ENCODE measurements at places on chromosomes 3 and 15.

GRCh38 chr3:47057212-47057671 is 77.8 kb downstream of the NBEAL2 start:
- no peak for DNase-seq

DNA sequence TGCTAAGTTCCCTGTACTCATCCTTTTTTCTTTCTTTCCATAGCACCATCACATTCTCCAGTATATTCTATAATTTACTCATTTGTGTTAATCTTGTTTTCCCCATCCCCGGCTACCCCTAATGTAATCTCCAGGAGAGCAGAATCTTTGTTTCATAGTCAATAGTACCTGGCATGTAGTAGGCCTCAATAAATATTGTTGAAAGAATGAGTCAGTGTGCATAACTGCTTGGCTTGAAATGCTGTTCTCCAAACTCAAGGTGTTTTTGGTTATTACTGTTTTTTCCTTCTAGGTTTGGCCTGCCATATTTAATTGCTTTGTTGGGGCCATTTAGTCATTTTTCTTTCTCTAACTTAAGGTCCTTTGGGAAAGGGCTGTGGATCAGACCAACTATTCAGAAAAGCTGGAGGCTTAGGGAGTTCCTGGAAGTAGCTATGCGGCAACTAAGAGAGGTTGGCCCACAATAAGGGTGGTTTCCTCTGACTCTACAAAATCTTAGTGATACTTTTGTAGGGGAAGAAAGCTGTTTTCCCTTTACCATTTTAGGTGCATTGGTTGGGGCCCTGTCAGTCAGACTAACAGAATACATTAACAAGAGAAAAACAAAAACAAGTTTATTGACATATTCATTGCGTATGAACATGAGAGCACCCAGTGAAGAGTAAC is 28.4 kb downstream of the KAT2B start:
- no peak for DNase-seq

- no peak for DNase-seq
Observed at GRCh38 chr3:65433480-65433879, 605.2 kb downstream of the MAGI1 start.

DNA sequence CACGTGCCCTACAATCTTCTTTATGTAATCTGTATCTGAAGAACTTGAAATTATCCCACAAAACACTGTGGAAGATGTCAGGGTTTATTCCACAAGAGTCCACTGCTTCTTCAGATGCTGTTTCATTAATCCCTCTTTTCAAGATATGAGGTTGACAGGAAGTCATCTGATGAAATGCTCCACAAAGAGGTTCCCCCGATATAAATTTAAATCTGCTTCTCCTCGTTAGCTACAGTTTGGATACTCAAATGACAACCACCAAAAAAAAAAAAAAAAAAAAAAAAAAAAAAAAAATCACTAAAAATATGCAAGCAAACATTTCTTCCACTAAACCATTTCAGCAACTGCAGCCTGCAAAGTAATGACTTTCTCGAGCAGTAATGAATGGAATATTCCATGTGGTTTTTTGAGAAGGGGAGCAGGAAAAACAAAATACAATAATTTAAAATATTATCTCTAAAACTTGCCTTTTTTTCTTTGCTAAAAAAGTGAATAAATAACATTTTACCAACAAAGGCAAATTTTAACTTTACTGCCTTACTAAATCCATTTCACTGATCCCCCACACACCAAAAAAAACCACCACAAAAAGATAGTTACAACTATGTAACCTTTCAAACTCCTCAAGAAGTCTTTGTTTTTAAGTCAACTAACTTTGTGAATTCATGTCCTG is 37.8 kb downstream of the DLG1 start:
- DNase-seq = no peak

- DNase-seq = peak; percentile 67
Observed at GRCh38 chr3:194139071-194139813, 3.3 kb downstream of the HES1 start.

DNA sequence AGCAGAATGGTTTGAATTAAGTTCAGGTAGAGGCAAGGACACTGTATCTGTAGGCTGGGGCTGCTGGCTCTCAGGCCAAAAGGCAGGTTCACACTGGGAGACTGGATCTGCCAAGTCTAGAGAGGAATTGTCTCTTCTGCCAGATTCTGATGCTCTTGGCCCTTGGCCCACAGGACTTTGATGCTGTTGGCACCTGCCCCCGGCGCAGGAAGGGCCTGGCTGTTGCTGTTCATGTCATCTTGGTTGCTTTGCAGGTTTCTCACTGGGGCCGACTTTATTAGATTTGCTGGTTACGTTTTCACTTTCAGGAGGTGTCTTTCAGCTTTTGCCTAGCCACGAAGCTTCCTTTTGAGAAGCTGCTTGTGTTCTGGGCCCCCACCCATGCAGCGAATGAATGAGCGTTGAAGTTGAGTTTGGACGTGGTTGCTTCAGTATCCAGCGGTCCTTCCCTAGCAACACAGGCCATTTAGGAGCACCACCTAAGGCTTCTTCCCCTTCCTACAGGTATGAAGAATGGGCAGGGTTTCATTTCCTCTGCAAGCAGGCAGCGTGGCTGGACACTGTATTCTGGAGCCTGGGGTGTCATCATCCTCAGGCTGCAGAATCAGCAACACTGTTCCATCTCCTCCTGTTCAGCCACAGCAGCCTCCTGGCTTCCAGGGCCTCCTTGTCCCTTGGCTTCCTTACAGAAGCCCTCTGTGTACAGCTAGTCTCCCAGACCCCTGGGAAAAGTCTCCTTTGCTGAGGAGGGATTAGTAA is 65.6 kb upstream of the PRR23C start:
- DNase-seq = no peak

All from GM23338 (cell line).